Muscle of arm (tissue), 14 donors: ENCODE measurements at places on chromosomes 13 and 19.

GRCh38 chr19:33487901-33488800, 33.4 kb downstream of the PEPD start:
- DNase-seq = no peak

DNA sequence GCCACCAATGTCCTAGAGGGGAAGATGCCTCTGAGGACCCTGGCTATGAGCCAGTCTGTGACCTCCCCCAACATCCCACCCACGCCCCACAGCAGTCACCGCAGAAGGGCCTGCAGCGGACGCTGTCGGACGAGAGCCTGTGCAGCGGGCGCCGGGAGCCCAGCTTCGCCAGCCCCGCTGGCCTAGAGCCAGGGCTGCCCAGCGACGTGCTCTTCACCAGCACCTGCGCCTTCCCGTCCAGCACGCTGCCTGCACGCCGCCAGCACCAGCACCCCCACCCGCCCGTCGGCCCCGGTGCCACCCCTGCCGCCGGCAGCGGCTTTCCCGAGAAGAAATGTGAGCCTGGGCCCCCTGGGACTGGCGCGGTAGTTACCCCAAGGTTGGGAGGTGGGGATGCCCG, 30.6 kb downstream of the DPF1 start:
- DNase-seq = no peak

DNA sequence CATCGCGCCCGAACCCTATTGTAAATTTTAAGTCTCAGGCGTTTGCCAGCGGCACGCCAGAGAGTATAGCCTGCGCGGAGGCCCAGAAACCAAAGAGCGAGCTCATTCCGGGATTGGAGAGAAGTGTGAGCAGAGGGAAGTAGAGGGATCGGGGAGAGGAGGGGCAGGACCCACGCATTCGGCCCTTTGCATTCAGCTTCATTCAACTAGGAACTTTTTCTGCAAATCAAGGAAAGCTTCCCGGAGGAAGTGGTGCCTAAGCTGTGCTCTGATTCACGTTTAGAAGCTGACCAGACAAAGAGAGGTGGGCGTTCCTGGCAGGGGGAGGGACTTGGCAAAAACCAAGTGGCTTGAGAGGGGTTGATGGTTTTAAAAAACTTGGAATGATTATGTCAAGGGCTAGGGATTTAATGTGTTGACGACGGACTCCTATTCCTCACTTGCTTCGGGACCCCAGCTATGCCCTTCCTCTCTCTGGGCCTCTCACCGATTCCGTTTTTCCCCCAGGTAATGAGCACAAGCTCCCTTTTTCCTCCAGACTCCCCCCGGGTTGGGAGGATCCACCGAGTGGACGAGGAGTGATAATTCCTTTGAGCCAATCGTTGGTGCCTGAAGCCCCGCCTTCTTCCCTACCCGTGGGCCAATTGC, 811 bp upstream of the PRMT1 start:
- DNase-seq = peak; percentile 96

DNA sequence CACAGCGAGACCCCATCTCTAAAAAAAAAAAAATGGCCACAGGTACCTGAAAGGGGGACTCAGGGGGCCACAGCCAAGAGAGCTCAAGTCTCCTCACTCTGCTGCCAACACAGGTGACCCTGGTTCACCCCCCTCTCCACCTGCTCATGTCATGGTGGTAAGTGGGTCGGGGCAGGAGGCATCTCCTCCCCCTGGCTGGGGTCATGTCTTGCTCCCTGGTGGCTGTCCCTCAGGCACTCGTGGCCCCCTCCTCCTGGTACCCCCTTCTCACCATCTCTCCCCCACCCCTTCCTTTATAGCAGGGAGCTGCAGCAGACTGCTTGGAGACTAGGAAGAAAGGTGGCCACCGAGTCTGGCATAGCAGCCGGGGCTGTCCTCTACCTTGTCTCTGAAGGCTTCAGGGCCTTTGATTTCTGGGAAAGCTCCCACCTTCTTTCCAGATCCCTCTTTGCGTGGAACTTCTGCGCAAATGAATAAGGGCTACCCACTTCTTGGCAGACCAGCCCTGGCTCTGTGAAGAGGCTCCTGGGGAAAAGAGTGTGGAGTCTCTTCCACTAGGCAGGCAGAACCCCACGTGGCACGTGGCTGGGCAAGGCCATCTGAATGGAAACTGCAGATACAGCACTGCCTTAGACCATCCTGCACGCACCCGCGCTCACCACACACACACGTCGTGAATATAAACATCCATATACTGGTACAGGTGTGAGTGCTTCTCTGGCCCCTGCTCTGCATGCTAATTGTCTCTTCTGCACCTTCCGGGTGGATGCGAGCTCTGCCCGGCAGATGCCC, 20.1 kb upstream of the MIER2 start:
- no peak for DNase-seq

DNA sequence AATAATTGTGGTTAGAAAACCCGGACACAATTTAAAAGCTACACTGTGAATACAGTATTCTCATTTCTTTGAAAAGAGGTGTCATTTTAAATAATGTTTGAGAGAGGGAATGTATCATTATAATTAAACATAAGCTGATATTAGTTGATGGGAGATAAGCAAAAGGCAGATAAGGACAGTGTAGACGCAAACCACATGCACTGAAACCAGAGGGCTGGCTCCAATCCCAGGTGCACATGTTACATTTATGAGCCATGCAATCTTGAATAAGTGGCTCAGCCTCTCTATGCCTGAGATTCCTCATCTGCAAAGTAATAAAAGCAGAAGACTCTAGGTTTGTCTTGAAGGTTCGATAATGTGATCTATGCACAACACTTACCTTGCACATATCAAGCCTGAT, 238.7 kb downstream of the EFNB2 start:
- DNase-seq = no peak

DNA sequence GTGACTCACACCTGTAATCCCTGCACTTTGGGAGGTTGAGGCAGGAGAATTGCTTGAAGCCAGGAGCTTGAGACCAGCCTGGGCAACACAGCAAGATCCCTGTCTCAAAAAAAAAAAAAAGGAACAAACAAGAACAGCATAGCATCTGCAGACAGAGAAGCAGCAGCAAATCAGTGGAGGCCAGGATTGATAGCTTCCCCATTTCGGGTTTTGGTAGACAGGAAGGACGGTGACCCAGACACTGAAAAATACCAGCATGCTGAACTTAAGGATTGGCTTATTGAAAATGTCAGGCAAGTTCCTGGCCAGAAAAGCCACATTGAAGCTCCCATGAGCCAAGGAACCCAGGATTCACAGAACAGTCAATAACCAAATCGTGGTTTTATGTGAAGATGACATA, 3.0 kb downstream of the ZNF490 start:
- no peak for DNase-seq
